Thyroid gland (tissue), 4 donors: ENCODE measurements at places on chromosomes 5 and 9. TPM values are rescaled to one million over a fixed set of nuclear protein-coding genes. Genes with fewer than 3 reads are reported as not detected.
A peak's percentile ranks its signal among the peaks of the same experiment; 100 is the strongest.

DNA sequence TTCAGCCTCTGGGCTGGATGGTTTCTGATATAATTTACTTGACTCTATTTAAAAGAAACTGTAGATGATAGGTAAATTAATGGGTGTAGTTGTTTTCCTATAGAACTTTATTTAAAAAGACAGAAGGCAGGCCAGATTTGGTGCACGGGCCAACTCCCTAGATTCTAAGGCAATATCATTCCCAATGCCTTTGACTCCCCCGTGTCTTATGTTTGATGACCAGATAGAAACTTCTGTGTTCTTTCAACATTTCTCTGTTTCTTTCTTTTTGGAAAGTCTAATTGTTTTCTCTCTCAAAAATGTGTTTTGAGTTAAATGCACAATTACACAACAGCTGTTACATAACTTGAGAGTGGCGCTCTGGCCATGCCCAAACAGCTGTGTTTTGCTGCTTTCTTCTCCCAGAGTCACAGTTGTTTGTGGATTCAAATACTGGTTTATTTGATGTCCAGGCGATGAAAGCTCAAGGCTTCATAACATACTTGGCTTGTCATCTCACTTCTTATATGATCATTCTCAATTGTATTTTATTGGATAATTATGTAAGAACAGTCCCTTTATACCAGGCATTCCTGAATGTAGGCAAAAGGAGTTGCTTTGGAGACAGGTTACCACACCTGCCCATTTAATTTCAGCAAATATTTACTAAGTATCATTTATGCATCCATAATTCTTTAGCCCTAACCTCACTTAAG, 1.7 kb upstream of the ALDH1A1 start:
- DNase-seq = no peak
- peaks cover 12% of the 10 kb centered on the region for H3K4me1 ChIP-seq
- peak overlapping the region; percentile 87 for H3K27ac ChIP-seq
- H3K27me3 ChIP-seq = no peaks in the 10 kb centered on the region
- H3K36me3 ChIP-seq = no peaks in the 10 kb centered on the region
- H3K4me3 ChIP-seq = no peak overlapping the region

LCP2 gene
- total RNA-seq = 6.6 TPM

IL4 gene
- not detected for total RNA-seq

GRCh38 chr5:861442-862366, 10.9 kb upstream of the ZDHHC11 start:
- DNase-seq = no peak
- no peak overlapping the region for H3K4me3 ChIP-seq
- H3K36me3 ChIP-seq = peaks cover 35% of the 10 kb centered on the region
- H3K27ac ChIP-seq = no peak overlapping the region
- no peaks in the 10 kb centered on the region for H3K4me1 ChIP-seq

DNA sequence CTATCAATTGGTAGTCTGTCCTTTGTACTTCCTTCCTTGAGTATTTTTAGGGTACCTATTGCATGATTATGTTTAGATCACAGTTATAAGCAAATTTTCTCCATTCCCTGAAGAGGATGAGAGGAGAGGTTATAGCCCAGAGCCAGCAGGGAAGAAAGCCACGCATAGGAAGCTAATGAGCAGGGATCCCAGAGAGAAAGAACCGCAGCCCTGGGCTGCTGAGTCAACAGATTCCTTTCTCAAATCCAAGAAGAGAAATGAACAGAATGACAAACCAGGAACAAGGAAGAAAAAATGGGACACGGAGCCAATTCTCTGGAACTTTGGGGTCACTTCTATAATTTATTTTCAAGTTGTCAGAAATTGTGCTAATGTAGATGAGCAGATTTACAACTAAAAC, 284.5 kb downstream of the RFX3 start:
- H3K4me3 ChIP-seq = no peak overlapping the region
- no peaks in the 10 kb centered on the region for H3K27me3 ChIP-seq
- peak; percentile 17 for DNase-seq
- H3K36me3 ChIP-seq = no peaks in the 10 kb centered on the region
- H3K27ac ChIP-seq = no peak overlapping the region
- H3K4me1 ChIP-seq = peaks cover 8% of the 10 kb centered on the region
